Subcutaneous preadipocyte (primary cell): ENCODE measurements at places on chromosomes 1 and 21. TPM values are rescaled to one million over a fixed set of nuclear protein-coding genes. Genes with fewer than 3 reads are reported as not detected.

The SPRR2G gene
- not detected in 2 replicates for total RNA-seq

The PGBD5 gene
- under 0.01 TPM in 1 of 2 replicates, not detected in the other for total RNA-seq

The TRIM17 gene
- total RNA-seq = under 0.01 TPM in 1 of 2 replicates, not detected in the other

The SPRR1A gene
- not detected in 2 replicates for total RNA-seq

The HNRNPR gene
- total RNA-seq = 65.4 and 90.5 TPM in 2 replicates

The NPHS2 gene
- total RNA-seq = not detected in 2 replicates

The RBM11 gene
- total RNA-seq = not detected in 2 replicates
